Cerebellar nuclear complex (tissue), 1 donor: ENCODE measurements at places on chromosomes 12 and 14.

- DNase-seq = no peak
These were observed 208.7 kb upstream of the DIO3 start for GRCh38 chr14:101352567-101352966.

DNA sequence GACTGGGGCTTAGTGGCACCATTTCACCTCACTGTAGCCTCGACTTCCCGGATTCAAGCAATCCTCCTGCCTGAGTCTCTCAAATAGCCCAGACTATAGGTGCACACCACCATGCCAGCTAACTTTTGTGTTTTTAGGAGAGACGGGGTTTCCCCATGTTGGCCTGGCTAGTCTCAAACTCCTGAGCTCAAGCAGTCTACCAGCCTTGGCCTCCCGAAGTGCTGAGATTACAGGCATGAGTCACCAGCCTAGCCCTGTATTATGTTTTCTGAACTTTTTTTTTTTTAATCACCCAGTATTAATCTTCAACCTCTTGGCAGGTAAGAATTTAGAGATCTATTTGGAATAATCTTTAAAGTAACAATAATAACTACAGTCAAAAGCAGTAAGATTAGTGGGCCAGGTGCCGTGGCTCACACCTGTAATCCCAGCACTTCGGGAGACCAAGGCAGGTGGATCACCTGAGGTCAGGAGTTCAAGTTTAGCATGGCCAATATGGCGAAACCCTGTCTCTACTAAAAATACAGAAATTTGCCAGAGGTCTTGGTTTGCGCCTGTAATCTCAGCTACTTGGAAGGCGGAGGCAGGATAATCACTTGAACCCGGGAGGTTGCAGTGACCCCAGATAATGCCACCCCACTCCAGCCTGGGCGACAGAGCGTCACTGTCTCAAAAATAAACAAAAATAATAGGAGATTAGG lies 8.6 kb downstream of the NANOG start:
- no peak for DNase-seq

- no peak for DNase-seq
These were observed 8.7 kb downstream of the KITLG start for GRCh38 chr12:88571543-88571942.

GRCh38 chr12:31772685-31773222 lies 43.9 kb upstream of the AMN1 start:
- no peak for DNase-seq

- no peak for DNase-seq
These were observed 228.6 kb upstream of the E2F7 start for GRCh38 chr12:77294016-77294415.

DNA sequence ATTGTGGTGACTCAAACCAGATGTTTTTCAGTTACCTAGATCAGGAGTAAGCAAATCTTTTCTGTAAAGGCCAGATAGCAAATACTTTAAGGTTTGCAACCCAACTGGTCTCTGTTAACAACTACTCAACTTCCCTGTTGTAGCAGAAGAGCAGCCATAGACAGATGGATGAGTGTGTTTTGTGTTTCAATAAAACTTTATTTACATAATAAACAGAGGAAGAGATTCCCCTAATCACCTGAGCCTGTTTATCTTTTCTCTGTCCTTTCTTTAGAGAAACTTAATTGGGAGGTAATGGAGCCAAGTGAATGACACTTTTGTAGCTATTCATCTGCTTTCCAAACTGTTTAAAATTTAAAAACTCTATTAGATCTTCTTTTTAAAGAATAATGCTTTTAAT lies 365.1 kb downstream of the IPO8 start:
- no peak for DNase-seq

DNA sequence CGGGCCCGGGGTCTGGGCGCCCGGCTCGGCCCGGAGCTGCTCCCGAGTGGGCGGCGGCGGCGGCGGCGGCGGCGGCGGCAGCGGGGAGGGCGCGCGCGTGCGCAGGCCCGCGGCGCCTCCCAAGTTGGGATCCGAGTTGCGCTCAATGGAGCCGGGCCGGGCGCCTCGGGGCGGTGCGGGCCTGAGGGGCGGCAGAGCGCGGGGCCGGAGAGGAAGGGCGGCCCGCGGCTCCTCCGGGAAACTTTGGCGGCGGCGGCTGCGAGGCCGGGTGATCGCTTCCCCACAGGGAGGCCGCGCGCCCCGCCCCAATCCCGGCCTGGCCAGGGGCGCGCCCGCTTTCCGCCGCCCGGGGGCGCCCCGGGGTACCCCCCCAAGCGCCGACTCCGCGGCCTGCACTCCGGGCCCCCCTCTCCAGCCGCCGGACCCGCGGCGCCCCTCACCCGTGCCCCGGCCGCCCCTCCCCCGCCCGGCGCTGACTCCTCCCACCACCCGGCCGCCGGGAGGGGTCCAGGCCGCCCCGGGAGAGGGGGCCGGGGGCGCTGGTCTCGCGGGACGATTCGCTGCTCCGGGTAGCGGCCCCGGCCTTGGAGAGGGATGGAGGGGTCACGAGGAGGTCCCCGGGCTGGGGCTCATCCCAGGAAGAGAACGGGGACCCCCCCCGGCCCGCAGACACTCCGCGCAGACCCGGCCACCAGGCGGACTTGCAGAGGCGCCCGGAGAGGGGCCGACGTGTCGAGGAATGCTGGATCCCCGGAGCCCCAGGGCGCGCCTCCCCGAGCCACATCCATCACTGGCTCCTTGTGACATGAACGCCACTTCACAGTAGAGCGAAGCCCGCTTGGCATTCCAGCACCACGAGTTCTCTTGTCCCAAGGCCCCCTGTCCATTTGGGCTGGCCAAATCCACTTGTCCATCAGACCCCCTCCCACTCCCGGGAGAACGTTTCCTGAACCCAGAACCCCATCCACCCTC lies at the start of gene RILPL1:
Gene RILPL1 (minus strand): TSS at position 48 of the 972 bp plus-strand sequence. CDS start 237 bp downstream, outside the sequence.
- no peak for DNase-seq

DNA sequence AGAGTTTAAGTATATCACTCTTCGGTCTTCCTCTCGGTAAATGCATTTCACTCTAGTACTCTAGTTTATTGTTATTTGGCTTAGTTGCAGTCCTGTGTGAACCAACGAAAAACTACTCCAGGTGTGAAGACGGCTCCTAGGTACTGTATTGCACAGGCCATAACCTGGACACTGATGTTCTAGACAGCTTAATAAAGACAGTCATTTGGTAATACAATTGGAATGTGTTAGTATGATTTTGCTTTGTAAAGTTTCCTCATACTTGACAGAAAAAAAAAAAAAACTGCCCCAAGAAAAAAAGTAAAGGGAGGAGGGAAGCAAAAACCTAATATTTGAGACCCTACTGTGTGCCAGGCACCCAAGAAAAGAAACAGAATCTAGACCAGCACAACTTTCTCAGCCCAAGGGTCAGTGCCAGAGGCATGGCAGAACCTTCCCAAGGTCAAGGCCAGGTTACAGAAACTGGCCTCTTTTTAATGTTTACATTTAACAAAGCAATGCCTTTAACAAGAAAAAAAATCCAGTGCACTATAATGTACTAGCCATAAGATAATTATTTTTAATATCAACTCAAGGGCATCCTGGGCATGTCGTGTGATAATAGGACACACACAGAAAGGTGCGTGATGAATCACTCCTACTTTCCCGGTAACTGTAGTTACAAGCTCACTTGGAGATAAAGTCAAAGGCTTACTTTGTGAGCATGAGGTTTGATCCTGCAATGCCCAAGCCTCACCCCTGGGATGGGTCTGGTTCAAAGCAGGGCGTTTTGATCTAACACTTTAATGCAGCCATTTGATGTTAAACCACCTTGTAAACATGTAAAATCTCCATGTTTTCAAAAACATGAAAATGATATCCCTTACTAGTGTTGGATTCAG lies 110.6 kb downstream of the BMP4 start:
- DNase-seq = no peak

GRCh38 chr14:52013984-52014600 lies 24.7 kb downstream of the RTRAF start:
- no peak for DNase-seq

GRCh38 chr14:70086685-70087379 lies 101.9 kb downstream of the SLC8A3 start:
- DNase-seq = no peak

DNA sequence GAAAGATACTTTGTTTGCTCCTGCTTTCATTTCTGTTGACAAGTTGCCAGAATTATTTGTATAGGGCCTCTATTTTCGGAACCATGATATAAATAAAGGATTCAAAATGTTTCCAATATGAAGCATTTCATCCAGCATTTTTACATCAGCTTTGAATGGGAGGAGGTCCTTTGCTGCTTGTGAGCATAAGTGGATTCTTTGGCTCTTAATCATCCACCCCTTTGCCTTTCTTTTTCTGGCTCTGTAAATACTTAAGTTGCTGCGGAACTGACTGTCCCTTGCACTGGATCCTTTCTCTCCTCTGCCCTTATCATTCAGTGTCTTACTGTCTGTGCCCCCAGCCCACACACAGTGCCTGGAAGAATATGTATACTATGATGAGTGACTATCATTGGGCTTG lies 357.3 kb upstream of the RGS6 start:
- no peak for DNase-seq

- DNase-seq = no peak
These were observed 9.5 kb downstream of the VASH1 start for GRCh38 chr14:76770521-76771436.

DNA sequence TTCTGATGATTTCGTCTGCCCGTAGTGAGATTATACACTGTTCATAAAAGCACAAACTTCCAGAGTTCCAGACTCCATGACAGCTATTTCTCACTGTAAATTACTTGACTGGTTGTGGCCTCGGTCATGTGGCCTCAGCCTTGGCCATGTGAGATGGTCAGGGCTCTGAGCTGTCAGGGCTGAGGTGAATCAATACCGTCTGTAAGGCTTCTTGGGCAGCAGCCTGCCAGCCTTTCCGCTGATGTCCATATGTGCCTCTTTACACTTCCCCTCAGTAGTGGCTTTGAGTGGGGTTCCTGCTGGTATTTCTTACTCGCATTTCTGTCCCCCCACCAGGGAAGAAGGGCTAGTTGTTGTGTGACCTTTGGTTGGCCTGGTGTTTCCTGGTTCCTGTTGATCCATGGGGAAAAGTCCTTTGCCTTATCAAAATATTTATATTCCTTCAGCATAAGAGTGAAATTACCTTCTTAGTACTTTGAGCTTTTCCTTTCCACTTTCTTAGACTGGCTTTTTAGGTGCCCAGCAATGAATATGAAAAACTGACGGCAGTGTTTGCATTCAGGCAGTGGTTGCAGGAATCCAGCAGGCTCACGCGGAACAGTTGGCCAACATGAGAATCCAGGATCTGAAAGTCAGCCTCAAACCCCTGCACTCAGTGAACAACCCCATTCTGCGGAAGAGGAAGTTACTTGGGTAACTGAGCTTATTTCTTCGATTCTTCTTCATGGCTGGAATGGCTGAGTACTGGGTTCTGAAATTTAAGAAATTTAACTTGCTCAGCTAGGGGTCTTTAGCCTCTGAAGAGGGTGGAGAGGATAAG lies 46.1 kb downstream of the MAPKAPK5 start:
- DNase-seq = no peak

GRCh38 chr12:131830914-131831571 lies 2.9 kb downstream of the MMP17 start:
- DNase-seq = no peak

GRCh38 chr14:68944162-68944561 lies 34.9 kb downstream of the ACTN1 start:
- no peak for DNase-seq

GRCh38 chr12:24688601-24689000 lies 260.3 kb downstream of the BCAT1 start:
- no peak for DNase-seq

DNA sequence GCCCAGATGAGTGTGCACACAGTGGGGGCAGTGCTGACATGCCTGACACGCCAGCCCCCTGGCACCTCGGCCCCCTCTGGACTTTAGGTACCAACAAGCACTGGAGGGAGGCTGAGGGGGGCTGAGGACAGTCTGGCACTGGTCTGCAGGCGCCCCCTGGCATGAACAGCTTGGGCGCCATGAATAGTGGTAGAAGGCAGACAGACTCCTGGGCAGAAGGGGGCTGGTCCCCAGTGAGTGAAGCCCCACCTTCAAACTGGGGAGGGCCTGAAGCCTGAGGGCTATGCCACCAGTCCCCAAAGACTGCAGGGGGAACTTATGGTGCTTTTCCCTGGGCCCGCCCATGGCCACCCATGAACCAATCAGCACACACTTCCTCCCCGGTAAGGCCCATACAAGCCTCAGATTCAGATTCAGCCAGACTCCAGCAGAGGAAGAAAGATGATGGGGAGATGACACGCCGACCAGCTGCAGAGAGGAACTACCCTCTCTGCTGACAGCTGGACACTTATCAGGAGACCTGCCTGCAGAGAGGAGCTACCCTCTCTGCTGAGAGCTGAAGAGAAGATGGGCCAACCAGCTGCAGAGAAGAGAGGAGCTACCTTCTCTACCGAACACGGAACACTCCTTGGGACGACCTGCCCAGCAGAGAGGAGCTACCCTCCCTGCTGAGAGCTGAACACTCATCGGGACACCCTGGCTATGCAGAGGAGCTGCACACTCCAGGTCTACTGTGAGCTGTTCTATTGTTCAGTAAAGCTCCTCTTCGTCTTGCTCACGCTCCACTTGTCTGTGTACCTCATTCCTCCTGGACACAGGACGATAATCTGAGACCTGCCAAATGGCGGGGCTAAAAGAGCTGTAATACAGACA lies 324.5 kb downstream of the PCNX1 start:
- DNase-seq = no peak

DNA sequence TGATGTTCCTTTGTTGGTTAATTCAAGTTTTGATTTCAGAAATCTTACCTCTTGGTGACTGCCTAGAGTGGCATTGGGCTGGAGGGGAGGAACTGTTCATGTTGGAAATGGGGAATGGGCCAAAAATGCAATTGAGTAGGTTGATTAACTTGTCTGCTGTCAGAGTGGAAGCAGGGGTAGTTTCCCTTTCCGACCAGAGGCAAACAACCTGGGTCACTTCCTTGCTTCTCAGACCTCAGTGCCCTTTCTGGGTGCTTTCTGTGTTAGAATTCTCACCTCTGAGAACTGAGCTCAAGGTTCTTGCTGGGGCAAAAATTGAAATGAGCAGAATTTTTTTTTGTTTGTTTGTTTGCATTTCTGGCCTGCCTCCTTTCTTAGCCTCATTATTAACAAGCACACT lies 2.3 kb upstream of the M6PR start:
- no peak for DNase-seq

DNA sequence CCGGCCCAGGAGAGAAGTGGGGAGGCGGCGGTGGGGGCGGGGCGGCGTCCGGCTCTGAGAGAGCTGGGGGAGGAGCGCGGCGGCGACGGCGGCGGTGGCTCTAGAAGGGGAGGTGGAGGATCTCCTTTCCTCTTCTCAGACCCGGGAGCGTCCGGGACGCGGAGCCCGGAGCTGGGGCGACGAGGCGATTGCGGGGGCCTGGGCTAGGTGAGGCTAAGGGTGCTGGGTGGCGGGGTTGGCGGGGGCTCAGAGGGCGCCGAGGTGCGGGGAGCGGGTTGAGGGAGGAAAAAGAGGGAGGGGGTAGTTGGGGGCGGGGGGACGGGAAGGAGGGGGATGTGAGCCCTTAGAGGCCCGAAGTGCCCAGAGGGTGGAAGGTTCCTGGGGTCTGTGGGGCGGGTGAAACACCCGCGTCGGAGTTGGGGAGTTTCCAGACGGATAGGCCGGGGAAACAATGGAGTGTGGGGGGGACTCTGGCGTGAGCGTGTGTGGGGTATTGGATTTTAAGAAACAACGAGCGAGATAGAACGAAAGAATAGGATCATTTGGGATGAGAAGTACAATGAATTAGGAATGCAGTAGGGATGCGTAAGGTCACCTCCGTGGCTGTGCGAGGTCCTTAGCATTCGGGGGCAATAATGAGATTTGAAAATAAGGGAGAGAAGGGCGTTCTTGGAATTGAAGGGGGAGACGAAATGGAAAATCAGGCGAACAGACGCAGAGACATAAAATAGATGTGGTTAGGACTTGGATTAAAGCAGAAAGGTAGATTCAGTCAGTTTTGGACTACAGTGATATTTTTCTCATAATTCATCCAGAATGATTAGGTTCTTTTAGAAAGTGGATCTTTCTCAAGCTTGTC lies at the start of gene SPATS2:
Gene SPATS2 (plus strand): TSS at position 82 of the 859 bp plus-strand sequence. CDS start 93,551 bp downstream, outside the sequence.
- DNase-seq = no peak

GRCh38 chr12:127241072-127241817 lies 1025.7 kb upstream of the TMEM132C start:
- no peak for DNase-seq
